ENCODE measurements at places on chromosomes 2 and 18. TPM values are rescaled to one million over a fixed set of nuclear protein-coding genes. Genes with fewer than 3 reads are reported as not detected.

Gene SERPINB4
- total RNA-seq, result not detected

Gene CFC1
- total RNA-seq, result not detected

Gene ZNF407
- 13.1 TPM for total RNA-seq

Gene ASB18
- not detected for total RNA-seq

DNA sequence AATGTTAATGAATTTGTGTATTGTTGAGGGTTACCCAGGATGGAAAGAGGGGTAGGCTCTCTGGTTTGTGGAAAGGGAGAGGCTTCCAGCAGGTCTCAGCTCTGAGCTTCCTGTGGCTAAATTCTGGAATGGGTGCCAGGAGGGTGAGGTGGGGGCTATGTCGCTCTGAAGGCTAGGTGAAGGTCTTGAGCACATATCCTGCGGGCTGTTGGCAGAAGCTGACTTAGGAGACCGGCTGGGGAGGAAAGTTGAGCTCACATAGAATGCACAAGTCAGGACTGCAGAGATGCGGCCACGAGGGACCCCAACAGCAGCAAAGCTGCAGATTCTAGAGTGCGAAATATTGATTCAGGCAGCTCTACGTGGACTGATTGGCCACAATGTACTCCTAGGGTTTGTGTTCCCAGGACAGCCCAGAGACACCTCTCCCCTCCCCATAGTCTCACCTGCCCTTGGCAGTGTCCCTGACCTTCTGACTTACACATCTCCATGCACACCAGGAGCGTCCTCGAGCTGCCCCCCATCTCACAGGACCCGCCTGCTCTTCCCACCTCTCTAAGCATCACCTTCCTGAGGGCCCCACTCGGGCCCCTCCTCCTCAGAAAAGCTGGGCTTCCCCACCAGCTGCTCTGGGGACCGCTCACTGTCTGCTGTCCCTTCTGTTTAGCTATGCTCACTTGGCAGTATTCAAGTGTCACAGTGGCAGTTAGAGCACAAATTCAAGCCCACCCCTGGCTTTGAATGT, 72.6 kb downstream of the ALK start:
- DNase-seq, result no peak

GRCh38 chr2:30110773-30111172, 36.0 kb upstream of the YPEL5 start:
- DNase-seq, result no peak

- no peak for DNase-seq
Observed at GRCh38 chr2:241180495-241180894, 8.0 kb upstream of the ANO7 start.

DNA sequence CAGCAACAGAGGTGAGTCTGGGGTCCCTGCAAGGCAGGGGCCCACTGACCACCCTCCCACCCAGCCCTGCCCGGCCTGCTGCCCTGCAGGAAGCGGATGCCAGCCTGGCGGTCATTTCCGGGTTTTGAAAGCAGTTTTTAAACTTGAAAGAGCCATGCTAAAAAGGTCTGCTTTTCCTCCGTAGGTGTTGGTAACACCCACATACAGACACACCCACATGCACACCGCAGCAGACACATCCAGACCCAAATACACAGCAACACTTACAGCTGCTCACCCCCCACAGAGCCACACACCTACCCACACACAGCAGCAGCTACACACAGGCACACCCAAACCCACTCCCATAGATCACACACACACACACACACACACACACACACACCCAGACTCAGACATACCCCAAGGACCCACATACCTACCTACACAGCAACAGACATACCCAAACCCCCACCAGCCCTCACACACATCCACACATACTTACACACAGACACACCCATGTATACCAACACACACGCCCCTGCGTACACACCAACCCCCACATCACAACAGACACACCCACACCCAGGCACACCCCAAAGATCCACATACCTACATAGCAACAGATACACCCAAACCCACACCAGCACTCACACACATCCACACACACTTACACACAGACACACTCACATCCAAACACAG, 7.6 kb downstream of the ZFP36L2 start:
- no peak for DNase-seq

GRCh38 chr2:189147361-189147760, 32.2 kb downstream of the COL5A2 start:
- DNase-seq, result no peak

Measured in neural crest cell (in vitro differentiated cells).